ENCODE measurements at places on chromosomes 7 and 10.
A peak's percentile ranks its signal among the peaks of the same experiment; 100 is the strongest.

DNA sequence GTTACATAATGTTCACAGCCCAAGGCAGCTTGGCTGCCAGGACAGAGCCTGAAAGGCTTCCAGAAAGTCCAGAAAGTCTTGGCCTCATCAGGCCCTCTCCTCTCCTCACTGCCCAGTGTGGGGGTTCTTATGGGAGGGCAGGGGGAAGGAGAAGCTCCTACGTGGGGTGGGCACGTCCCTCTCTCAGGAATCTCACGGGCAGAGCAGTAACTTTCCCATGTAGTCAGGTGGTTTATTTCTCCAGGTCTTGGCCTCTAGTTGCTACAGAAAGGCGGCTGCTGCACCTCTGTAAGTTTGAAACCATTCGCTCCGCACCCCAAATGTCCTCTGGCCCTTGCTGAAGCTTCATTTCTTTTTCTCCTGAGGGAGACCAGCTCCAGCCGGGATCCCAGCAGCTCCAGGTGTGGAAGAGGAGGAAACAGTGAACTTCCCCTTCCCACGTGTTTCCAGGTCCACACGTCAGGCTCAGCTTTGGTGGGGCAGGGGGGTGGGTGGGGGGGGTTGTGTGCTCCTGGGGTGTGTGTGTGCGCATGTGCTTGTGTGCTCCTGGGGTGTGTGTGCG, 320.3 kb downstream of the WDR37 start:
- DNase-seq, result no peak

- DNase-seq, result peak; percentile 35
Observed at GRCh38 chr10:78706726-78707540, 361.8 kb upstream of the ZMIZ1 start.

- no peak for DNase-seq
Observed at GRCh38 chr10:84659497-84660439, 331.4 kb downstream of the CCSER2 start.

- DNase-seq, result peak; percentile 31
Observed at GRCh38 chr10:20858292-20859124, 38.6 kb downstream of the NEBL start.

DNA sequence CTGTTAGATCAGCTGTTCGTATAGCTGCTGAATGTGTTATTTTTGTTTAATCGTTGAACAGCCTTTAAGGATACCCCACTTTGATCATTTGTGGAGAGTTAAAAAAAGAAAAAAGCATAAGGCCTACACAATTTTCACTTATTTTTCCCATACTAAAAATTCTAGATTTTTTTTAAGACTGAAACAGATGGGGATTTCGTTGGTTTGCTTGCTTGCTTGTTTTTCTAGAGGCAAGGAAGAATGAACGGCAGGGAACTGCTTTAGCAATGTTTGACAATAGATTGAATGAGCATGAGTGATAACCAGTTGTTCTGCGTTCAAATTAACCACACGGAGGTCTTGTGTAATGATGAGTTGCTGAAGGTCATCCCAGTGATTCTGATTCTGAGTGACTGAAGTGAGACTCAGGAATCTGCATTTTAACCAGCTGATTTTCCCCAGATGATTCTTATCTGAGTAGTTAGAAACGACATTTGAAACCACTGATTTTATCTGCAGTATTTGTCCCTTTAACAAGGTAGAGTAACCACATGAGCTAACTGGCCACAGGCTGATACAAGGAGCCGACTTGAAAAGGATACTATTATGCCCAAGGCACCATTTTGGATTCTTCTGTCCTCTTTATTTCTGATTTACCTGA, 85.9 kb downstream of the GPR37 start:
- DNase-seq, result no peak
